ENCODE measurements at places on chromosomes 3 and 15.

DNA sequence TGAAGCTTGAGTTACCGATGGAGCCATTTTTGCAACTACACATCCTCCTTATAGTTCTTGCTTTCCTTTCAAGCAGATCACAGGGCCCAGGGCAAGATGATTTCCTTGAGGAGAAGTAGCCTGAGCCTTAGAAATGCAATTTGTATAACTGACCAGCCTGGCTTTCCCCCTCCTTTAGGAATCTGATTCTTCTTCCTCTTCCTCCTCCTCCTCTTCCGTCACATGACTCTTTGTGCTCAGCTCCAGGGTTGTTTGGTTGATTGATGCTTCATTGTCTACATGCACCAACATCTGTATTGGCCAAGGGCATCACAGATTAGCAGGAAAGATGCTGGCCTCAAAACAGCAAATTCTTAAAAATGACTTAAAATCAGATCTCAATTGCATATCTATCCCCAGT, 3.3 kb downstream of the SNAPC5 start:
- no peak for DNase-seq

- no peak for DNase-seq
These were observed 139.7 kb upstream of the BNIP2 start for GRCh38 chr15:59828861-59829260.

- no peak for DNase-seq
These were observed 24.6 kb upstream of the DMXL2 start for GRCh38 chr15:51647128-51647562.

GRCh38 chr3:190384309-190384756, 3.6 kb upstream of the CLDN16 start:
- DNase-seq, result no peak

GRCh38 chr3:170077361-170077760, 39.6 kb downstream of the GPR160 start:
- DNase-seq, result no peak

DNA sequence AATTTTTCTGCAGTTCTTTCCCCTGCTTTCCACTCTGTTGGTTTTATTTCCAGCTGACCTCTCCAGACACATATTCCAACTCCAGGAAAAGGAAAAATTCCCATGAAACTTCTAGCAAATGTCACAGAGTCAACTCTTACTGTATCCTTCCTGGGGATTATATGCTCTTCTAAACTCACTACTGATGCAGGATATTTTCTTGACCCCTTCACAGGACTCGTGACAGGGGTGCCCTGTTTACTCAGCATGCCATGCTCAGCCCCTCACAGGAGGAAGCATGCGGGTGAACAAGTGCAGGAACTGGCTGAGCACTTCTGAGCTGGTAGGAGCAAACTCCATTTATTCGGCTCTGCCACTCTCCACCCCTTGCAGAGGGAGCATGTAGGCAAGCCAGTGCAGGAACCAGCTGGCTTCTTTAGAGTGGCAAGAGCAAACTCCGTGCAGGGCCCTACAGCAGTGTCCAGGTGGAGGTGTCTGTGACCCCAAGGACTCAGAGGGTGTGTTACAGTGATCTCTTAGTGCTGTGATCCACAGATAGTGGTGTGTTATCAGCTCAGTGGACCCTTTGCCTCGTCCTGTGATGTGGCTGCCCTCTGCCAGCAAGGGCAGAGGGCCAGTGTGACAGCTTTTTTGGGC, 413.6 kb upstream of the GRM7 start:
- DNase-seq, result no peak

DNA sequence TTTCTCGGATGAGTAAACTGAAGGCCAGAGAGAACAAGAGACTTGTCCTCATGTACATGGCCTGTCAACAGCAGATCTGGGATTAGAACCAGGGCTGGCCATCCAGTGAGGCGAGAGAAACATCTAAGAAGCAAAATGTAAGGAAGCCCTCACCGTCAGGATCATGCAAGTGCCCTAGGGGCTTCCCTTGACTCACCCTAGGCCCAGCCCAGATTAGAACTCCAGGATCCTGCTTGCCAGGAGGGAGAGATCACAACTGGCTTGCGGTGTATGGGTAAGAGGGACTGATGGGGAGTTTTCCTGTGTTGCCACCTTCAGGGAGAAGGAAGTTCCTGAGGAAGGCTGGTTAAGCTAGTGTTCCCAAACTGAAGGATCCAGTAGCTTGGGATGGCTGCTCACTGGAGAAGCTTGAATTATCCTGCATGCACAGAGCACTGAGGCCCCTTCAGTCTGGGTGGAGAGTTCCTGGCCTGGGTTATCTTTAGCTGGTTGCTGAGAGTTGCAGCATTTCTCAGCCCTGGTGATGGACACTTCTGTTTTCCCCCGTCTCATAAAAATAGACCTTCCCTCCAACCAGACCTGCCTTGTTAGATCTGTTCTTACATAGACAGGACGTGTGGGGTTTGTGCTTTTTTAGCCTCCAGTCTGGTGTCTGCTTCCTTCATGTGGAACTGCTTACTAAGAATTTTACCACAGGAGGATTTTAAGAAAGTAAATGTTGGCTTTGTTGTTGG, 28.2 kb upstream of the XIRP1 start:
- no peak for DNase-seq

- no peak for DNase-seq
These were observed 36.9 kb upstream of the TRIM59 start for GRCh38 chr3:160486459-160486869.

DNA sequence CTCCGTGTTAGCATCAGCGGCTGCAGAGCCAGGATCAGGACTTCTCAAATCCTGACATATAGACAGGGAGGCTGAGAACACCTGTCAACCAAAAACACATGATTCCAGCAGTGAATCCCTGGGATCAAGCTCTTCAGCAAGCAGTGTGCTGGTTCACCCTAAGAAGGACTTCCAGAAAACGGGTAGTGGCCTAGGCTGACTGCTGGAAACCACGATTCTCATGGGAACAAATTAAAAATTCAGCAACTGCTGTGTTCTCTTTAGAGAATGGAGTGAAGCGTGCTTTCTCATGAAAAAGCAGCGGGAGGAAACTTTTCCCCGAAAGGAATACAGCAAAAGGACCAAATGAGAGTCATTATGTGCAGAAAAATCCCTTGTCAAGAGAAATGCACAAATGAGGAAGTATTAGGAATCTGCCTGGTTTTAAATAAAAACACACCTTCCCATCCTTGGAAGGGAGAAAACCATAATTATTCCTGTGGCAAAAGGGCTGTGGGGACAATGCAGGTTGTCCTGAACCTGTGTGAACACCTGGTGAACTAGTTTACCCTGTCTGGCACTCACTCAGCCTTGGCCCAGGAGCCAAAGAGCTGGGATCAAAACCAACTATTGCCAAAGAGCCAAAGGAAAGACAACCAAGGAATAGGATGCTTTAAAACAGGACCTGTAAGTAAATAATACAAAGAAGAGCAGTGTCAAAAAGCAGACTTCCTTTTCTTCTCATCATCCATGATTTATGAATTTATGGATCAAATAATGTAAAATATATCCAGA, 13.4 kb downstream of the IL12A start:
- no peak for DNase-seq
